Cerebellum (tissue), 4 donors: ENCODE measurements at places on chromosomes 4 and X.
A peak's percentile ranks its signal among the peaks of the same experiment; 100 is the strongest.

DNA sequence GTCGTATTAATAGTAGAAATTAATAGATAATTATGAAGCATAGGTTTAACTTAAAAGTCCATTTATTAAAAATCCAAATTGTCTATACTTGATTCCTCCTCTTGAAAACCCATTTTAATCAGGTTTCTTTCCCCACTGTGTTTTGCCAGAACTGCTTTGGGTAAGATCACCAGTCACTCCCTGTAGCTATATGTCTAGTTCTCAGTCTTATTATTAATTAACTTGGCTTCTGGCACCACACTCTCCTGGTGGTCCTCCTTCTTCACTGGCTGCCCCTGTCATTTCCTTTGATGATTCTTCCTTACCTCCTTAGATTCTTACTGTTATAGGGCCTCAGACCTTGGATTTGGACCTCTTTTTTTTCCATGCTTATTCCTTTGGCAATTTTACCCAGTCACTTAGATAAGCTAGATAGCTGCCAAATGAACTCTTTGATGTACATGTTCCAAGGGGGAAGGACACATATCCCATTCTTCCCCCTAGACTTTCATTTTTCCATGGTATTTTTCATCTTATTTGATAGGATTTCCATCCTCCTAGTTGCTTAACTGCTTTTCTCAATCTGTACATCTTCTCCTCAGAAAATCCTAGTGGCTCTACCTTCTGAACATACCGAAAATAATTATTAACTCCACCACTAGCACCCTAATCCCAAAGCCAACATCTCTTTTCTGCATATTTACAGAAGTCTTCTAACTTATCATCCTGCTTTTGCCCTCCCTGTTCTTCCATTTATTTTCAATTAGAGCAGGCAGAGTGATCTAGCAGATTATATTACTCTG, 24.5 kb downstream of the GIMD1 start:
- no peak for DNase-seq

GRCh38 chr4:87855559-87855958, 22.8 kb downstream of the MEPE start:
- DNase-seq: no peak

- no peak for DNase-seq
Measured at GRCh38 chr4:2887343-2887742, 43.7 kb downstream of the ADD1 start.

DNA sequence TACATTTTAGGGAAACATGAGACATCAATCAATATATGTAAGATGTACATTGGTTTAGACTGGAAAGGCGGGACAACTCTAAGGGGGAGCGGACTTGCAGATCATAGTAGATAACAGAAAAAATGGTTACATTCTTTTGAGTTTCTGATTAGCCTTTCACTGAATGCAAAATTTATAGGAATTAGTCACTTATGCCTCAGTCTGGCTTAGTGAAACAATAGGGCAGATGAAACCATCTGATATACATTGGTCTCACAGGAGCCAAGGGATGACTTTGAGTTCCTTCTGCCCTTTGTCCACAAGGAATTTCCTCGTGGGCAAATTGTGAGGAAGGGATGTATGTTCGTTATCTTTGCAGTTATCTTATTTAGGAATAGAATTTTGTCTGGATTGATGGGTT, 128.2 kb downstream of the ARSF start:
- DNase-seq: no peak

GRCh38 chr4:159240046-159240445, 137.2 kb downstream of the RAPGEF2 start:
- DNase-seq: no peak

GRCh38 chr4:38664706-38665401, 855 bp downstream of the KLF3 start:
- peak; percentile 69 for DNase-seq

DNA sequence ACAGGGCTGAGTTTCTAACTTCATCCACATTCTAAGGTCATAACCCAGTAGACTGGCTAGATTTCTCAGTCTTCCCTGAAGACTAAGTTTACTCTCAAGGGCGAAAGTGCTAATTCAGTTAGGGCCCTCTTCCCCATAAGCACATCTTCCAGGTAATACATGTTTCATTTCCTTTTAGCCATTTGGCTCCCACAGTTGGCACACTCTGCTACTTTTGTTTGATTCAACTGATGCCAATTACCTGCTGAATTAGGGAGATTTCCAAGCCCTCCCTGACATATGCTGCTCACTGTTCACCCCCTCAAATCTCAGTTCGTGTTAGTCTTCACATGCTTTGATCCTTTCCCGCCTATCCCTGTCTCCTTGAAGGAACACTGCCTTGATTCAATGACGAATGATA, 17.0 kb upstream of the WDR17 start:
- peak; percentile 56 for DNase-seq

DNA sequence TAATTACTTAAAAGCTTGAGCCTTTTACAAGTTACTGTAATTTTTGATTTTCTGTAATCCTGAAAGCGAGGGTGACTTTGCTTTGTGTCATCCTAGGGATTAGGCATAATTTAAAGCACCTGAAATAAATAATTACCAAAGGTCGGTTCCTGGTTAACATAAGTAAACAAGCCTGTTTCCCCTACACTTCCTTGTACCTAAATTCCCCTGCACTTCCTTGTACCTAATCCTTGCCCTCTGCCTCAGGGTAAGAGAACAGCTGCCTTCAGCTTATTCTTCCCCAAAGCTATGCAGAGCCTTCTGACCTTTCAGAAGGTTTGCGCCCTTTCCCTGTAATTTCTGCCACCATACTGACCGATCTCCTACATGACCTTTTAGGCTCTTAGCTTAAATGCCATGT, 166.1 kb upstream of the PDE5A start:
- DNase-seq: no peak
